ENCODE measurements at places on chromosomes 1 and 21.

- no peak overlapping the region for H3K4me3 ChIP-seq
- no peaks in the 10 kb centered on the region for H3K27me3 ChIP-seq
- H3K27ac ChIP-seq: peak overlapping the region; percentile 91
Measured at GRCh38 chr1:9808459-9808858, 15.3 kb downstream of the CLSTN1 start.

DNA sequence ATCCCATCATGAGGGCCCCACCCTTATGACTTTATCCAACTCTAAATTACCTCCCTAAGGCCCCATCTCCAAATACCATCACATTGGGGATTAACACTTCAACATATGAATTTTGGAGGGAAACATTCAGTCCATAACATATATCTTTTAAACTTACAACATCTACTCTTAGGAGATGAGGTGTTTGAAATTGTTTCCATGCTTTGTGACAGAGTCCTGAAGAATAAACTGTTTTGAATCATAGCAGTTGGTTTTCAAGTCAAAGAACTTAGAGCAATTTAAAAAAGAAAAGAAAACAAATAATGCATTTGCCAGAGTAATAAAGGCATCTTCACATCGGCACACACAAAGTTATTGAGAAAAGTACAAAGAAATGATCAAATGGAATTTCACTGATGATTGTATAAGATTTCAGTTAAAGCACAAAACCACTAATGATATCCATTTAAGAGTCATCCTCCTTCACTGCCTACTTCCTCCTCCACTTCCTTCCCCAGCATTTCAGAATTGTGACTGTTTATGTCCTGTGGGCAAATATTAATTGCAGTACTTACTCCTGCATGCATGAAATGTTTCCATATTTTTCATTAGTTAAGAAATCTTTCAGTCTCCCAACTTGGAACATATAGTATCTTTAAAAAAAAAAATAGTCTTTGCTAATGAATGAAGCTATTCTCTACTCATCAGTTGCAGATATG lies 202.0 kb downstream of the LRRC40 start:
- H3K4me1 ChIP-seq: no peaks in the 10 kb centered on the region
- no peak for DNase-seq
- no peak overlapping the region for H3K27ac ChIP-seq
- no peaks in the 10 kb centered on the region for H3K36me3 ChIP-seq
- no peaks in the 10 kb centered on the region for H3K27me3 ChIP-seq
- no peak overlapping the region for H3K4me3 ChIP-seq

GRCh38 chr1:182196897-182197870 lies 135.7 kb upstream of the ZNF648 start:
- H3K4me3 ChIP-seq: no peak overlapping the region
- no peaks in the 10 kb centered on the region for H3K36me3 ChIP-seq
- no peaks in the 10 kb centered on the region for H3K27me3 ChIP-seq
- no peaks in the 10 kb centered on the region for H3K4me1 ChIP-seq
- no peak for DNase-seq

GRCh38 chr1:181793831-181794230 lies 267.7 kb downstream of the ZNF648 start:
- H3K27me3 ChIP-seq: peaks cover 37% of the 10 kb centered on the region
- DNase-seq: no peak
- H3K36me3 ChIP-seq: no peaks in the 10 kb centered on the region
- no peaks in the 10 kb centered on the region for H3K4me1 ChIP-seq

- no peak for DNase-seq
- peaks cover 28% of the 10 kb centered on the region for H3K27me3 ChIP-seq
- no peaks in the 10 kb centered on the region for H3K36me3 ChIP-seq
- H3K4me3 ChIP-seq: no peak overlapping the region
Measured at GRCh38 chr1:206850401-206850800, 15.0 kb upstream of the IL20 start.

- no peak for DNase-seq
- H3K4me3 ChIP-seq: no peak overlapping the region
- H3K4me1 ChIP-seq: peaks cover 19% of the 10 kb centered on the region
- peak overlapping the region; percentile 84 for H3K27ac ChIP-seq
Measured at GRCh38 chr1:173411835-173412742, 65.0 kb upstream of the PRDX6 start.

DNA sequence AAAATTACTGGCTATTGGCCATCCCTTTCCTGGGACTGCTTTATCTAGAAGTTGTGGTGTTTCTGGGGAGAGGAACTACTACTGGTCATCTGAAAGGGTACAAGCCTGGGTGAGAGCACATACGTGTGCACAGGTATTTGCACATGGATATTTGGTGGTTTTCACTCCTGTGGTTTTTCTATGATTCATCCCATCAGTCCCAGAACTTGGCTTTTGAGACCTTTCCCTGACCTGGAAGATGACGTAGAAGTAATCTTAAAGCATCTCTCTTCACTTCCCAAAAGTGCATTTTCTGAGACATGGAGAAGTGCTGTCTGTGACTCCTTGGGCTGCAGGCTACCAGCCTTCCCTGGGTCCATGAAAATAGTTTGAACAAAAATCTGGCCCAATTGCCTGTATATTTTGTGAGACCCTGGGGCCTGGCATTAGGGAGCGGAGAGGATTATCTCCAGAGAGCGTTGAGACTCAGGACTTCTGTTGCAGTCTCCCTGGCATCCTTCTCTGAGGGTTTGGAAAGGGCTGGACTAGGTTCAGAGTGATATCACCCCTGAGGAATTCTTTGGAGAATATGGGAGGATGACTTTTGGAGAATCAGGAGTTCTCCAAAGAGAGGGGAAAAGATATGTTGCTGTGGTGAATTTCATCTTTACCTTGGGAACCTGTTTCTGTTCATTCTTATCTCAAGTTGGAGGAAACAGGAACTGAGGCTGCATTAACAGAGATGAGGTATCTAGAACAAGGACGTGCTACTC lies 130.8 kb downstream of the NOS1AP start:
- no peaks in the 10 kb centered on the region for H3K4me1 ChIP-seq
- peaks cover 53% of the 10 kb centered on the region for H3K27me3 ChIP-seq
- DNase-seq: no peak

- H3K4me3 ChIP-seq: no peak overlapping the region
- H3K4me1 ChIP-seq: no peaks in the 10 kb centered on the region
- H3K27me3 ChIP-seq: no peaks in the 10 kb centered on the region
- H3K36me3 ChIP-seq: no peaks in the 10 kb centered on the region
- DNase-seq: no peak
Measured at GRCh38 chr1:161707503-161707902, 474 bp downstream of the FCRLA start.

DNA sequence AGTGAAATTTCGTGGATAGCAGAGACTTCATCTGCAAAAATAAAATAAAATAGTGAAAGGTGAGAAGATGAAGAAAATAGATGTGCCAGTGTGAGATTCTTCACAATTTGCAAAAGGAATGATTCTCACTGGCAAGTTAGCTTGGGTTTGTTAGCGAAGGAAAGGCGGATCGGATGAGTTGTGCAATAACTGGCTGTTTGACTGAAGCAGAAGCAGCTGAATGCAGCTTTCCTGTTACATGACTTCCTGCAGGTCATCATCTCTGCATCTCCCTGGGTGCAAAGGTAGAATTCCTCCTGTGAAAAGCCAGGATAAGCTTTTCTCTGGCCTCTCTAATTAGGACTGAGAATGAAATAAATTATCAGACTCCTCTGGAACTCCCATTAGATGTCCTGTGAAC lies 263.1 kb upstream of the CHRM3 start:
- DNase-seq: no peak
- no peaks in the 10 kb centered on the region for H3K36me3 ChIP-seq
- H3K27ac ChIP-seq: no peak overlapping the region

DNA sequence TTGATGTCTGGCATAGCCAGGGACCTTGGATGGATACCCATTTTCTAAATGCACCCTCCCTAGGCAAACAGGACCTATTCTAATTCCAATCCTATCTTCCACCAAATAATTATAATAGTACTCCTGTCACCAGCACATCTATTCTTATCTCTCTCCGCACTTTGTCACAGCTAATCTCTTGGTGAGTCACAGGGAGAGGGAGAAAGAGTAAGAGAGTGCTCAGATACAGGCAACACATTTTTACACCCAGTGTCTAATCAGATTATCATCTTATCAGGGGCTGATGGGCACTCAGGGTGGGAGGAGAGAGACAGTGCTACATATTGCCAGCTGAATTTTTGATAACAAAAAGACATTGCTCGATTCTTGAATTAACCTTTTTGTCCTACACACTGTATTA lies 275.0 kb upstream of the BEND5 start:
- H3K27me3 ChIP-seq: no peaks in the 10 kb centered on the region
- no peak for DNase-seq
- no peak overlapping the region for H3K4me3 ChIP-seq
- no peaks in the 10 kb centered on the region for H3K36me3 ChIP-seq

GRCh38 chr1:110065841-110066240 lies 4.6 kb downstream of the ALX3 start:
- peaks cover 63% of the 10 kb centered on the region for H3K27me3 ChIP-seq
- no peak overlapping the region for H3K4me3 ChIP-seq
- peaks cover 7% of the 10 kb centered on the region for H3K4me1 ChIP-seq
- H3K27ac ChIP-seq: no peak overlapping the region

- H3K27me3 ChIP-seq: no peaks in the 10 kb centered on the region
- H3K4me1 ChIP-seq: peaks cover 14% of the 10 kb centered on the region
- peak; percentile 2 for DNase-seq
- H3K27ac ChIP-seq: peak overlapping the region; percentile 39
Measured at GRCh38 chr1:237736372-237737029, 154.2 kb downstream of the ZP4 start.

DNA sequence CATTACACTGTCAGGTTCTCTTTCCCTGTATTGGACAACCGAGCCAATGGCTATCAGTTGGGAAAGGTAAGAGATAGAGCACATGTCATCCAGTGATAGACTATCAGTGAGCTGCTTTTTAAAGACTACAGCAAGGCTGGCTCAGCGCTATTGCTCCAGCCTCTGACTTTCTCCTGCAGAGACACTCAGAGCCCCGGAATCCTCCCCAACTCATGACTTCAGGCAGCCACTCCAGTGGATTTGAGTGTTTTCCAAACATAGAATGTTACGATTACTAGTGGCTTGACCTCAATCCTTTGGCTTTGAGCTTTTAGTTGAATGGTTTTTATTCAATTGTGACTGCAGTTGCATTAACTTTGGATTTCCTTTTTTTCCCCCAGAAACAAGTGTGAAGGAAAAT lies 331.9 kb downstream of the DISC1 start:
- no peak overlapping the region for H3K27ac ChIP-seq
- H3K36me3 ChIP-seq: no peaks in the 10 kb centered on the region

All from effector memory CD8-positive, alpha-beta T cell (primary cell).